ENCODE measurements at places on chromosomes 16 and 17.

DNA sequence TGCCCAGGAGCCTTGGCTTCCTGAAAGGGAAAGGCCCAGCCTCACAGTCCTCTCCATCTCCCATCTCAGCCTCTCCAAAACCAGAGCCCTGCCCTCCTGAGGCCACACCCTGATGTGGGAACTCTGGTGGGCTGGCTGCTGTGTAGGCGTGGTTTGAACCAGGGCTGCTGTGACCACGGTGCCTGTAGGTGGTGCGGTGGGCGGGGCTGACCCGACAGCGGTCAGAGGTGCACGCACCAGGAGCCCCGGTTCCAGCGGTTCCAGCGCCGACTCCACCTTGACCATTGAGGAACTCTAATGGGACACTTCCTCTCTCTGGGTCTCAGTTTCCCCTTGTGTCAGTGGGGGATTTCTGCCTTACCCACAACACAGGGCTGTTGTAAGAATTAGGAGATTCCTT is 2.4 kb downstream of the RAP1GAP2 start:
- DNase-seq: no peak

- no peak for DNase-seq
Observed at GRCh38 chr16:49150341-49150740, 131.3 kb downstream of the CBLN1 start.

DNA sequence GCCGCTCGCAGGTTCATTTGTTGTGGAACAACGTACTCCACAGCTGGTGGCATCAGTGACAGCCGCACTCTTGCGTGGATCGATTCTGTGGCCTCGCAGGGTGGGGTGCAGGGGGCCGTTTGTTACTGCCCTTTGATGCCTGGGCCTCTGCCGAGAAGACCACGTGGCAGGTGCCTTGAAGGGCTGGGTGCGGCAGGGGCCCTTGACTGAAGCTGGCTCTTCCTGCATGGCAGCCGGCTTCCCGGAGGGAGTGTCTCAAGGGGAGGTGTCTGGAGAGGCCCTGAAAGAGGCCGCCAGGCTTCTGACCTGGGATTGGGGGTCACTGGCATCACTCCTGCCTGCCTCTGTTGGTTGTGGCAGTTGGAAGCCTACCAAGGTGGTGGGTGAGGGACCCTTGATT is 43.8 kb downstream of the TBCD start:
- DNase-seq: no peak

GRCh38 chr16:84924331-84925091 is 86.8 kb downstream of the ZDHHC7 start:
- DNase-seq: no peak

GRCh38 chr17:1003633-1003971 is 6.7 kb downstream of the TIMM22 start:
- DNase-seq: no peak

DNA sequence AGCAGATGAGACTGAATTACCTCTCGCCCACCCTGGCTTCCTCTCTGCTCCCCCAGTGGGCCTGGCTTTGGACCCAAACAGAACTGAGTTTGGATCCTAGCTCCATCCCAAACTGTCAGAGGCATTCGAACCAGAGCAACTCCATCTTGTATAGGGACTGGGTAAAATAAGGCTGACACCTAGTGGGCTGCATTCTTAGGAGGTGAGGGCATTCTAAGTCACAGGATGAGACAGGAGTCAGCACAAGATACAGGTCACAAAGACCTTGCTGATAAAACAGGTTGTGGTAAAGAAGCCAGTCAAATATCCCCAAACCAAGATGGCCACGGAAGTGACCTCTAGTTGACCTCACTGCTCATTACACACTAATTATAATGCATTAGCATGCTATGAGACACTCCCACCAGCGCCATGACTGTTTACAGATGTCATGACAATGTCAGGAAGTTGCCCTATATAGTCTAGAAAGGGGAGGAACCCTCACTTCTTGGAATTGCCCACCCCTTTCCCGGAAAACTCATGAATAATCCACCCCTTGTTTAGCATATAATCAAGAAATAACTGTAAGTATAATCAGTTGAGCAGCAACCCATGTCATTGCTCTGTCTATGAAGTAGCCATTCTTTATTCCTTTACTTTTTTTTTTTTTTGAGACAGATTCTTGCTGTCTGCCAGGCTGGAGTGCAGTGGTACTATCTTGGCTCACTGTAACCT is 44.4 kb downstream of the LYRM1 start:
- DNase-seq: peak; percentile 30

- DNase-seq: no peak
Observed at GRCh38 chr16:89902980-89903379, 15.7 kb upstream of the MC1R start.

DNA sequence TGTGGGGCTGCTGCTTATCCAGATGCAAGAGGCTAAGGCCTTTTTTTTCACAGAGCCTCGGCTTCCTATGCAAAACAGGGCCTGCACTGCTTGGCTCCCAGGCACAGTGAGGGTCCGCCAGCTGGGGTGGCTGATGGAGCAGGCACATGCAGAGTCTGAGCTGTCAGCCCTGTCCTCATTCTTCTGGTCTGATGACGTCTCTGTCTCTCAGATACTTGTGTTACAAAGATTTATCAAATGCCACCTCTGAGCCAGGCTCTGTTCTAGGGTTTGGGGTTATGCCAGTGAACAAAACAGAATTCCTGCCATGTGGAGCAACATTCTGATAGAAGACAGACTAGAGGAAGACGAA is 4.8 kb downstream of the RNF40 start:
- no peak for DNase-seq

- DNase-seq: no peak
Observed at GRCh38 chr16:73095885-73096421, 48.0 kb upstream of the ZFHX3 start.

DNA sequence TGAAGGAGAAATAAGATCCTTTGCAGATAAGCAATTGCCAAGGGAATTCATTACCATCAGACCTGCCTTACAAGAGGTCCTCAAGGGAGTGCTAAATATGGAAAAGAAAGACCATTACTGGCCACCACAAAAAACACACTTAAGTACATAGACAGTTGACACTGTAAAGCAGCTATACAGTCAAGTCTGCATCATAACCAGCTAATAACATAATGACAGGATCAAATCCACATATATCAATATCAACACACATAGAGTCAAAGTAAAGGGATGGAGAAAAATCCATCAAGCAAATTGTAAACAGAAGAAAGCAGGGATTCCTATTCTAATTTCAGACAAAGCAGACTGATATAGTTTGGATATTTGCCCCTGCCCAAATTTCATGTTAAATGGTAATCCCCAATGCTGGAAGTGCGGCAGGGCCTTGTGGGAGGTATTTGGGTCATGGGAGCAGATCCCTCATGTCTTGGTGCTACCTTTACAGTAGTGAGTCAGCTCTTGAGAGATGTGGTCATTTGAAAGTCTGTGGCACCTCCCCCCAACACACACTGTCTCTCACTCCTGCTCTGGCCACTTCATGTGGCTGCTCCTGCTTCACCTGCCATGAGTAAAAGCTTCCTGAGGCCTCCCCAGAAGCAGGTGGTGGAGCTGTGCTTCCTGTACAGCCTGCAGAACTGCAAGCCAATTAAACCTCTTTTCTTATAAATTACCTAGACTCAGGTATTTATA is 32.8 kb downstream of the TANC2 start:
- no peak for DNase-seq

GRCh38 chr16:31354394-31355291 is at the start of gene ITGAX:
TSS of gene ITGAX (plus strand) at chr16:31355176. CDS start at chr16:31355255, 79 bp downstream.
- DNase-seq: peak; percentile 64

GRCh38 chr16:73217654-73218053 is 169.7 kb upstream of the ZFHX3 start:
- DNase-seq: no peak

DNA sequence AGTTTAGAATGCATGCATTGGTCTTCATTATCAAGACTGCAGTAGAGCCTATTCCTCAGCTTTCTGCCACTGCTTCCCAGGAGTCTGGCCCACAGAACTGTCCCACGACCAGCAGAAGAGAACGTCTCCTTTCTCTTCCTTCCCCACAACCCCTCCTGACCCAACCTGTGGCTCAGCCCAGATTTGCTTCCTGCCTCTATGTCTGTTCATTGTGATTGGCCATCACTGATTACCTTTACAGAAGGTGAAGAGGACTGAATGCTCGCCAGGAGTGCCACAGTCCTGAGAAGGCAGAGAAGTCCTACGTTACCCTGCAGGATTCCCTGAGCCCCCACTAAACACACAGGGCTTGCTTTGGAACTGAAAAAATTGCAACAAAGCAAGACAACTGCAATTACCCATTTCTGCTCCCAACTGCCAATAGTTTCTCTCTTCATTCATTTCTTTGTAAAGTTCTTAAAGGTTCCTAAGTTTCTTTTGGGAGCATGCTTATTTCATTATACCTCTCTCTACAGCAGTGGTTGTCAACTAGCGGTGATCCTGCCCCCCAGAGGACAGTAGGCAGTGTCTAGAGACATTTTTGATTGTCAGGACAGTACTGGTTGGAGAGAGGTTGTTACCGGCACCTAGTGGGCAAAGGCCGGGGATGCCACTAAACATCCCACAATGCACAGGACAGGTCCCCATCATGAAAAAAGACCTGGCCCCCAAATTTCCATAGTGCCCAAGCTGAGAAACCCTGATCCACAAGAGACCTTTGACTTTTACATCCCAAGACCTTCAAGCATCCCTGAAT is 4.5 kb upstream of the NAT9 start:
- DNase-seq: no peak

- no peak for DNase-seq
Observed at GRCh38 chr17:40705584-40705983, 2.0 kb upstream of the KRT24 start.

DNA sequence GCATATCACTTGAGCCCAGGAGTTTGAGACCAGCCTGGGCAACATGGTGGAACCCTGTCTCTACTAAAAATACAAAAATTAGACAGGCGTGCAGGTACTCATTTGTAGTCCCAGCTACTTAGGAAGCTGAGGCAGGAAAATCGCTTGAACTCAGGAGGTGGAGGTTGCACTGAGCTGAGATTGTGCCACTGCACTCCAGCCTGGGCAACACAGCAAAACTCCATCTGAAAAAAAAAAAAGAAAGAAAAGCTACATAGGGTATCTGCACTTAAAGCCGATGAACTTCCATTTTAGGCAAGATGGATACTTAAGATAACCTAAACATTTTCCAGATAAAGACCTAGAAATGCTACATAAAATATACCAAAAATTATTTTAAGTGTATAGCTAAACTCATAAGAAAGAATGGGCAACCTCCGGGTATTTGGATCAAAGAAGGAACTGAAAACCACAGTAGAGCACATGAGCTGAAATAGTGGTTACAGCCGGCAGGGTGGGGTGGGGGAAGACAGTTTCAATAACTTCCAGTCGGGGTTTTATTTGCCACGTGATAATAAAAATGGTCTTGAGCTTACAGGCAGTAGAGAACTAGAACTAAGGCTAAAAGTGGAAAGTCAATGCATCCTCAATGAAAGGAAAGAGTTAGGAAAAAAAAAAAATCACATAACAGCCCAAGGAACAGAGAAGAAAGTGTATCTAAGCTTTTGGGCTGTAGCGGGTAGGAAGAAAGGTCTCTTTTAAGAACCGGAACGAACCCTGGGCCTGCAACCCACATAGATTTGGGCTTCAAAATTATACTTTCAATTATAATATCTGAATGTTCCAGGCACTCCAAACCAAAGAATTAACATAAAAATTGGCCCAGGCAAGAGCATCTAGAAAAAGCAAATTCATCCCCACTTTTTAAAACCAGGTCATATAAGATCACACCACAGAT is 53.1 kb downstream of the CFDP1 start:
- DNase-seq: peak; percentile 11

Data from stimulated activated CD8-positive, alpha-beta memory T cell treated with anti-CD3 and anti-CD28 coated beads, Interleukin-7, amount 100 ng/mL, for 48 hours (primary cell).